ENCODE measurements at places on chromosomes 6 and 20. TPM values are rescaled to one million over a fixed set of nuclear protein-coding genes. Genes with fewer than 3 reads are reported as not detected.

DNA sequence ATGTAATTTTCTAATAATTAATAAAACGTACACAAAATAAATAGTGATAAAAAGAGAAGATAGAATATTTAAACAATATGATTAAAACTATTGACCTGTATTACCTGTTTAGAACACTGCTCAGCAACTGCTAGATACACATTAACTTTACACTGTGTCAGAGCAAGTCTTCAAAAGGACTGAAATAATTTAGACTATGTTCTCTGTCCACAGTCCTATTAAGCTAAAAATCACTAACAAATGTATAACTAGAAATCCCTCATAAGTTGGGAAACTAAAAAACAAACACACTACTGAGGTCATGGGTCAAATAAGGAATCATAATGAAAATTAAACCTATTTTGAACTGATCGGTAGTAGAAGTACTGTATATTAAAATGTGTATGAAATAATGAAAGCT lies 181.7 kb downstream of the QKI start:
- DNase-seq, result no peak

DNA sequence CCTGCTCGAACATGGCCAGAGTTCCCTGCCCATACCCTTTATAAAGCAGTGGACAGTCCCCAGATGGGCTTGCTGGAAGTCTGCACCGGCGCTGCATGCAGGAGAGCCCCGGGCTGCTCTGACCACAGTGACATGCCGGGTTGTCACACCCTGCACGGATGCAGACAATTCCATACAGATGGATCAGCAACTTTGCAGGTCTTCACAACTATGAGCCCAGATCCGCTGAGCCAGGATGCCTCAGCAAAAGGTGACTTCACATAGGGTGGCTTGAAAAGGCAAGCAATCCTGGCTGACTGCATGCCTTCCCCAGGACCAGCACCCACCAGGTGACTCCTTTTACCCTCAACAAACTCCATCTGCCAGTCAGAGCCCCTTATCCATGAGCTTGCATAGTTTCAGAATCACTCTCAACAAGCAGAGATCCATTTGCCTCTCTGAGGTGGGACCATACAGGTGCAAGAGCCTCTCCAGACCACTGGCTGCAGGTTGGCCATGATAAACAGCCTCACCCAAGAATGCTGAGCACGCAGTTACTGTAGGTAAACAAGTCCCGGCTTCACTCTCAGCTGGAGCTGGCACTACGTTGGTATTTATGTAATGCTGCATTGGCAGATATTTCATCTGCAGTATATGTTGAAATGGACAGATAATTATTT lies 183.0 kb upstream of the QKI start:
- no peak for DNase-seq

DNPH1 gene
- total RNA-seq, result 11.8 TPM

DNA sequence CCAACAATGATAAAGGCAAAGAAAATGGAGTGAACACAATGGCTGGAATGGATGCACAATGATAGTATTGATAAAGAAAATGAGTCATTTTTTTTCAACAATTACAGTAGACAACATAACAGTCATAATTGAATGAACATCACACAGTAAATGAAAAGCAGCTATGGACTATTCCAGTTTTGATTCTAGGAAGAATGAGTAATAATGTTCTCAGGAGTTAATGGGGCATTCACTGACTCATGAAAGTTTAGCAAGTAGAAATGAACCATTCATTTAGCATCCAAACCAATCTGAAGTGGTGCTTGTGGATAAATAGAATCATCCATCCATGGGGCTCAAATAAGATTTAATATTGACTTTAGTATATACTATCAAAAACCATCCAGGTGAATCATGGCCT lies 1029.5 kb upstream of the GJE1 start:
- no peak for DNase-seq

SAMD10 gene
- 7.9 TPM for total RNA-seq

DNA sequence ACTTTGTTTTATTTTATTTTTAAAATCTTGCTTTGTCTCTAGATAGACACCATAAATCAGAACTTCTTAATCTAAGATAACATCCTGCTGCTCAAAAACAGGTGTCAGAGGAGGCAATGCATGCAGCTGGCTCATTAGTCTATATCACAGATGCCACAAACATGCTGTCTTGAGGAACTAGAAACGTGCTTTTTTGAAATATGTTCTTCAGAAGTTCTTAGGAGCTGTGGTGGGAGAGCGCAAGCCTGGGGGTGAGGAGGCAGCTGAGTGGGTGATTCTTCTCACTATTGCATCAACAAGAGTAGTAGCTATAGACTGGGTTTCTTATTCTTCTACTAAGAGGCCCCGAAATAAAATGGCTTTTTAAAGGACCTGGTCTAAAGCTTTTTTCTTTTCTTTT lies 23.4 kb downstream of the IL22RA2 start:
- no peak for DNase-seq

GRCh38 chr20:2109425-2110210 lies 8.0 kb downstream of the STK35 start:
- DNase-seq, result no peak

DACT2 gene
- 1.1 TPM for total RNA-seq

CGAS gene
- total RNA-seq, result 3.9 TPM

Data from cerebellum (tissue), 4 donors.